ENCODE measurements at places on chromosomes 12 and 14.

DNA sequence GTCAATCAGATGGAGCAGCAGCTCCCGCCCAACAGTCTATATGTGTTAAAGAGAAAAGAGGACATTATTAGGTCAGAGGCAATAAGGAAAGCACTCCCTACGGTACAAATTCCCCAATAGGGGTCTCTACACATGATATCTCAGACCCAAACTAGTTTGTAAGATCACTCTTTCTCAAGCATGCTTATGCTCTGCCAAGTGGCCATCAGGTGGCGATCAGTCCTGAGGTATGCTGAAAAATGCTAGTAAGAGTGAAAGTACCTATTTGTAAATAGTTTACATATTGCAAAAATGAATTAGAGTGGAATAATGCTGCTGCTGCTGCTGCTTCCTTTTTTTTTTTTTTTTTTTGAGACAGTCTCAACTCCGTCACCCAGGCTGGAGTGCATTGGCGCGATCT lies 61.0 kb downstream of the CPM start:
- no peak for DNase-seq

- DNase-seq: peak; percentile 55
Measured at GRCh38 chr12:52277486-52278245, 3.2 kb downstream of the KRT86 start.

GRCh38 chr12:108788076-108788782 lies 56.9 kb upstream of the CORO1C start:
- DNase-seq: no peak

GRCh38 chr12:52434760-52435530 lies 774 bp upstream of the KRT75 start:
- no peak for DNase-seq

DNA sequence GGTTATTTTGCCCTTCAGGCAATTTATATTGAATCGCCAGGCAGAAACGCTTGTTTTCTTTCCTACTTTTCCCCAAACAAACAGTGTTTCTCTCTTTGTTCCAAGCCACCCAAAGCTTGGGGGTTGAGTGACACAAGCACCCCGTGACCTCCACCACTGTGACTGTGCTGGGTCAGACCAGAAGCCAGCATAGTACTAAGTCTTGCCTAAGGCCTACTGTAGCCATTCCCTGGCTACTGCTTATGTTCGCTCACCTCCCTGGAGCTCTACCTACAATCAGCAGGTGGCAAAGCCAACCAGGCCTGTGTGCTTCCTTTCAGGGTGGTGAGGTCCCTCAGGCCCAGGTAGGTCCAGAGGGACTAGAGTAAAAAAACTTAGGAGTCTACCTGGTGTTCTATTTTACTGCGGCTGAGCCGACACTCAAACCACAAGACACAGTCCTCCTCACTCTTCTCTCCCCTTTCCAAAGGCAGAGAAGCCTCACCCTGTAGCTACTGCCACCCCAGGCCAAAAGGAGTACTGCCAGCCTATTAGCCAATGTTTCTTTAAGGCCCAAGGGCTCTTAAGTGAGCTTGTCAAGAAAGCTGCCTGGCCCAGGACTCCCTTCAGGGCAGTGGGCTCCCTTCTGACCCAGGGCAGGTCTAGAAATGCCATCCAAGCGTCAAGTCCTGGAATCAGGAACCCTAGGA lies 411.8 kb upstream of the MIS18BP1 start:
- DNase-seq: peak; percentile 75

DNA sequence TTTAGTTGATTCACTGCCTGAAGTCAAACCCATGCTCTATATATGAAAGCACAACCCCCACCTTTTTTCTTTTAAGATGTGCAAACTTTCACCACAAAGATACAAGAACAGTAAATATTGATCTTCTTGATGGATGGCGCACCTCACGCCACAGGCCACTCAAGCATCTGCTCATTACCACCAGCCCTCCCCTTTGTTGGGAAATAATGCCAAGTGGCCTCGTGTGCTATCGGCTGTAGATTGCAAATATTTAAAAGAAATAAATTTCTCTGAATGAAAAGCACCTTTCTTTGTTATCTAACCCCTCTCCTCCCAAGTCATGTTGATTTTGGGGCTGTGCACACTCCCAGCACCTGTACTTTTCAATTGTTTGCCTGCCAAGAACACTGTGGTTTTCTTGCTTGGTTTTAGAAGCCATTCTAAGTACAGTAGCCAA lies 122.7 kb downstream of the C12orf42 start:
- no peak for DNase-seq

GRCh38 chr14:90602088-90602687 lies 205.4 kb downstream of the CALM1 start:
- no peak for DNase-seq

GRCh38 chr12:75471902-75472890 lies 8.4 kb upstream of the GLIPR1 start:
- no peak for DNase-seq

DNA sequence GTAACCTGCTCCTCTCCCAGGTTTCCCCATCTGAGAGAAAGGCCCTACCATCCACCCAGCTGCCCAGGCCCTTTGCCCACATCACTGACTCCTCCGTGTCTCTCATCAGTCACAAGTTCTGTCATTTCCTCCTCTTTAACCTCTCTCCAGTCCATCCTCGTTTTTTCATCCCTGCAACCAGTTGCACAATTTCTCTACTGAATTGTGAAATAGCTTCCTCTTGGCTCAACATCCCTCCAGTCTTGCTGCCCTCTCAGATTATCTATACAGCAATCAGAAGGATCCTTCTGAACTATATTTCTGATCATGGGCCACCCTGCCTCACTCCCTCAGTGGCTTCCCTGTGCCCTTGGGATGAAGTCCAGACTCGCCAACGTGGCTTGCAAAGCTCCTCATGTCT lies 6.8 kb downstream of the FAM161B start:
- no peak for DNase-seq

DNA sequence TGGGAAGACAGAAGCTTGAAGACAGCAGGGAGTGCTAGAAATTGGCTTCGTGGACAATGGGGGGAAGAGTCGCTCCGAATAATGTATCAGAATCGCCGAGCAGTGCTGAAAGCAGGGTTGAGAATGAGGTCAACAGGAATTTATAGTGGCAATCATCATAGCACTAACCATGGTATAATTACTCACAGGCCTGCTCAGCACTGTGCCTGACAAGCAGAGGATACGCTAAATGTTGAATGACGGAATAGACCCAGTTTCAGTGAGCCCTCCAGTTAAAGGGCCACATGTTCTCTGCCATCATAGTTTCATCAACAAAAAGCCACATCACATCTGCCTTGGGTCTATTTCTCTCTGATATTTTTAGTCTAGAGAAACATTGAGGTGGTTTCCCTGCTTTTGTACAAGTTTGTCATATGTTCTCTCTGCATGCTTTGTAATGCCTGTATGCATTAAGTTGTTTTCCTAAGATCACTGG lies 130.3 kb upstream of the EGLN3 start:
- DNase-seq: no peak

GRCh38 chr12:25682421-25682820 lies 129.3 kb upstream of the LMNTD1 start:
- no peak for DNase-seq

DNA sequence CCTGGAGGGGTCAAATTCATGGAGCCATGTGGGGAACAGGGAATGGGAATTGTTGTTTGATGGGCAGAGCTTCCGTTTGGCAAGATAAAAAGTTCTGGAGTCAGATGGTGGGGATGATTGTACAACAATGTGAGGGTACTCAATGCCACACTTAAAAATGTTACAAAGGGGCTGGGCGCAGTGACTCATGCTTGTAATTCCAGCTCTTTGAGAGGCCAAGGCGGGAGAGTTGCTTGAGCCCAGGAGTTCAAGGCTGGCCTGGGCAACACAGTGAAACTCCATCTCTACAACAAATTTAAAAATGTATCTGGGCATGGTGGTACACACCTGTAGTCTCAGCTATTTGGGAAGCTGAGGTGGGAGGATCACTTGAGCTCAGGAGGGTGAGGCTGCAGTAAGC lies 66.0 kb upstream of the DIO3 start:
- no peak for DNase-seq

GRCh38 chr12:93176610-93177126 lies 201.1 kb upstream of the NUDT4 start:
- DNase-seq: no peak

DNA sequence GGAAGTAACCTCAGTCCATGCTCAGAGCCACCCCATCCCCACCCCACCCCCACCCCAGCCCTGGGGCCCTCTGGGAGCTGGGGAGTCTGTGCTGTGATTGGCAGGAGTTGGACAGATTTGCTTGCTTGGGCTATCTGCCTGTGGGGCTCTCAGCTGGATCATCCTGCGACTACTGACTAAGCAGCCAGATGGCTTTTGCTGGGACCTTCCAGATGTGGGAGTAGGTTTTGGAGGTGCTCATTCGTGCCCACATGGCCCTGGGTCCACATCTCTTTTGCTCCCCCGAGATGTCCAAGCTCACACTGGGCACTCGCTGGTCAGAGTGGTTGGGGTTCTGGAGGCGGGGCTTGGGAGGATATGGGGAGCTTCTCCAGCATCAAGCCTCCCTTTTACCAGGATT lies 138.9 kb downstream of the TSPAN9 start:
- no peak for DNase-seq

DNA sequence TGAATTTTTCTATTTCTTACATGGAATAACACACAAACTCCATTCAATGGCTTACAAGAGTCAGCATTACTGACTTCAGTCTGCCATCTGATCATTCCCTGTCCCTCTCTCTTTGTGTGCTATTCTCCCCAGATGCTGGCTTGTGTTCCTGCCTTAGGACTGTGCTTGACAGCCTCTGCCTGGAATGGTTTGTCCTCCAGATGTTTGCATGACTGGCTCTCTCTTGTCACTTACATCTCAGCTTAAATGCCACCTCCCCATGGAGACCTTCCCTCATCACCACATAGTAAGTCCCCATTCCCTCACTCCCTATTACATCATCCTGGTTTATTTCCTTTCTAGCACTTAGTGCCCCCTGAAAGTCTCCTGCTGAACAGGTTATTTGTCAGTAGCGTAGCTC lies 181.6 kb downstream of the KTN1 start:
- DNase-seq: no peak

DNA sequence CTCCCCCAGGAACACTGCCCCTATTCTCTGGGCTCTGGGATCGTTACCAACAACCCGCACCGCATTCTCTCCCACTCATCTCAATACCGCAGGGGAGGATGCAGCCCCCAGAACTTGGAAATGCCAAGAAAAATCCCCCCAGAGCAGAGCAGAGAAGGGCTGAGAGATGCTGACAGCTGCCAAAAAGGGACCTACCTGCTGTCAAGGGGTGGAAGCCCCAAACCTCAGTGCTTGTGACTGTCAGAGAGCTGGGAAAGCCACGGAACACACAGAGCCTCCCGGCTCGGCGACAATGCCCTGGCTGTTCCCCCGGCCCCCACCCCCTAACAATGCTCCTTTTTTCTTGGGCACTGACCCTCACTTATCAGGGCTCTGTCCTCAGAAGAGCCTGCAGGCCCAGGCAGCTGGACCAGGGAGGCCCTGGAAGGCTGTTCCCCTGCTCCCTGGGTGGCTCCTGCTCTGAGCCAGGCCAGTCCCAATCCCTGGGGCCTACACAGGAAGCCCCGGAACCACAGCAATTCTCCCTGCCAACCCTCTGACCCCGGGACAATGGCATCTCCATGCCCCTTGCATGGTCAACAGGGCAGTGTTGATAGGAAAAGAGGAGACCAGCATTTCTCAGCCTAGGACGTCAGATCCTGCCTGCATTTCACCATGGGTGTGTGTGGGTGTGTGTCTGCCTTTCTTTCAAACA lies 78.9 kb downstream of the ITPK1 start:
- no peak for DNase-seq

DNA sequence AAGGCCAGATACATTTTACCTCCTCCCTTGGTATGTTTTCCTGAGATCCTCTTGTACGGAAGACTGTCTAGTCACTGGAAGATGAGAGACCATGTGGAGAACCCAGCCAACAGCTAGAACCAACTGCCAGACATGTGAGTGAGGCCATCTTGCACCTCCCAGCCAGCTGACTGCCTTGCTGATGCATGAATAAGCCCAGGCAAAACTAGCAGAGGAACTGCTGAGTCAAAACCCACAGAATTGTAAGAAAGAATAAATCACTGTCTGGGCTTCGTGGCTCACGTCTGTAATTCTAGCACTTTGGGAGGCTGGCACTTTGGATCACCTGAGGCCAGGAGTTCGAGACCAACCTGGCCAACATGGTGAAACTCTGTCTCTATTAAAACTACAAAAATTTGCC lies 160.0 kb downstream of the TPH2 start:
- peak; percentile 58 for DNase-seq

DNA sequence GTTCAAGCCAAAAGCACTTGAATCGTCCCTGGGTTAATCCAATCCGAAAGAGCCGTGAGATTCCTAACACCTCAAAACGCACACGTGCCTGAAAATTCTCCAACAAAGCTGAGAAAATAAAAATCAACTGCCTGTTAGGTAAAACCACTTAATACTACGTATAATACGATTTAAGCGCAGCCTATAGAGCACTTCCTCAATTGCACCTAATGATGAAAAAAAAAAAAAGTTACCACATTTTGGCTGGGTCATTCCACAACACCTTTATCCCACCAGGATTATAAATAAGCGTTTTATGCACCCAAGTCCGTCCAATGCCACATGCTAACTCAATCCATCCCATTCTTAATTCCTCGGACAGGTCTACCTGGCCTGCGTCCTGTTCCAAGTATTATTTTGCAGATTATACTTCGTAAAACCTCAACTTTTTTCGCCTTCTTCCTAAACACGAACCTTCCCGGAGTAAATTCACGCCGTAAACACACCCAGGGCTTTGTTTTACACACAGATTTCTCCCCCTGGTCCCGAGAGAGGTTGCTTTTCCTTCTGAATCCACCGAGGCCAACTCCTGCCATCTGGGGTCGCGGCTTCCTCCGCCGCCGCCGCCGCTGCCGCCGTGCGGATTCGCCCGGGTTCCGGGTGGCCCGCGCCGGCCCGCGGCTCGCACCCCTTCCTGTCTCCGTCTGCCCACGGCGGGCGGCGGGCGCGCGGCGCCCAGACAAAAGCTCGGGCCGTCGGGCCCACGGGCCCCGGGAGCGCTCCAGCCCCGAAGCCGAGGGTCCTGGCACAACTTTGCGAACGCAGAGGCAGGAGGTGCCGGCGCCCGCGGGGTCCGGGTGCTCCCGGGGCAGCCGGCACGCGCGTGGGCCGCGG lies 66.2 kb downstream of the RNF34 start:
- no peak for DNase-seq

- no peak for DNase-seq
Measured at GRCh38 chr12:120224304-120225199, 23.6 kb upstream of the RPLP0 start.

- no peak for DNase-seq
Measured at GRCh38 chr12:89231686-89232085, 120.6 kb downstream of the DUSP6 start.

GRCh38 chr12:47813511-47814196 lies 6.0 kb downstream of the HDAC7 start:
- peak; percentile 90 for DNase-seq

DNA sequence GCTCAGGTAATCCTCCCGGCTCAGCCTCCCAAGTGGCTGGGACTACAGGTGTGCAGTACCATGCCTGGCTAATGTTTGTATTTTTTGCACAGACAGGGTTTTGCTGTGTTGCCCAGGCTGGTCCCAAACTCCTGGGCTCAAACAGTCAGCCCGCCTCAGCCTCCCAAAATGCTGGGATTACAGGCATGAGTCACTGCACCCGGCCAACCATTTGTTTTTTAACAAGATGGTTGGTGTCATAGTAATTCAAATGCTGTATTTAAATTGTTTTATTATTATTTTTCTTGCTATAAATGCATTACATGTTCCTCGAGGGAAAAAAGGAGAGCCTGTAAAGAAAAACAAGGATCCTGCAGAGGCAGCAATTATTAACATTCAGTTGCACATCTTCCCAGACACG lies 83.9 kb downstream of the EP400 start:
- no peak for DNase-seq
